ENCODE measurements at places on chromosomes 5 and 9. TPM values are rescaled to one million over a fixed set of nuclear protein-coding genes. Genes with fewer than 3 reads are reported as not detected.

The GOLM1 gene
- total RNA-seq = 112 TPM

- DNase-seq = no peak
These were observed 8.4 kb upstream of the SAP30L start for GRCh38 chr5:154437281-154437965.

DNA sequence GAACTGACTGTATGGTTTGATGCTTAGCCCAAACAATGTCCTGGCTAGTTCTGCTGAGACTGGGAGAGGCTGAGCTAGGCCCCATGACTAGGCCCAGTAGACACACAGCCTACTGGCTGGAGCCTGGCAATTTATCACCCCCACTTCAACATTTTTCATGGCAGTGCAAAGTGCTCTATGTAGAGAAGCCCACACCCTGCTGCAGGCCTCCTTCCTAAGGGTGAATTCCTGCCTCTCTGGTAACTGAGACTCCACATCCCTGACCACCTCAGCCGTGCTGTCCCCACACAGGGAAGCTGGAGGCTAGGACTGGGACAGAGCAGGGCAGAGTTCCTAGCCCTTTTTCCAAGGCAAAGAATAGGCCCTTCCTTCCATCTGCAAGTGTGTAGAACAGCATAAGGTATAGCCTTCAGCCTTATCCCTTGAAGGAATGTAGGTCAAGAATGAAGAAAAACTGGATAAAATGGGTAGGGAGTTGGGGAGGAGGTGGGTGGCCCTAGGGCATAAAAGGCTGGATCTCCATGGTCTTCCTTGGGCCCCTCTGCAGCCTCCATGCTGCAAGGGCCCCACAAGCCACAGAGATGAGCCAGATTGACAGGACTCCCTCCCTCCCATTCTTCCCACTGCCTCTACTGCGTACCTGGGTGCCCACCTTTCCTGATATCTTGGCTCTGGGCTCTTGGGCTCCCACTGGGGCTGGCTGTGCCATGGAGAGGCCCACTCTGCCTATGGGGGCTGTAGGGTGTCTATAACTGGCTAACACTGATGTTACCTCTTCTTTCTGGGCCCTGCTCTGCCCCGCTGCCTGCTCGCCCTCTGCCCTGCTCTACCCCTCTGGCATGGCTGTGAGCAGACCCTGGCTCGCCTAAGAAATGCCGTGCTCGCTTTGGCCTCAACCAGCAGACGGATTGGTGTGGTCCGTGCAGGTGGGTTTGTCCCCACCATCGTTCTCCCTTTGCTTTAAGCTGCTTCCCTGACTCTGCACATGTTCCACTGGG is 29.8 kb downstream of the TCF7 start:
- no peak for DNase-seq

The KCNV2 gene
- total RNA-seq = not detected

- no peak for DNase-seq
These were observed 43.1 kb downstream of the CAMK2A start for GRCh38 chr5:150246429-150246828.

- no peak for DNase-seq
These were observed 607.2 kb upstream of the CLINT1 start for GRCh38 chr5:158466191-158466590.

DNA sequence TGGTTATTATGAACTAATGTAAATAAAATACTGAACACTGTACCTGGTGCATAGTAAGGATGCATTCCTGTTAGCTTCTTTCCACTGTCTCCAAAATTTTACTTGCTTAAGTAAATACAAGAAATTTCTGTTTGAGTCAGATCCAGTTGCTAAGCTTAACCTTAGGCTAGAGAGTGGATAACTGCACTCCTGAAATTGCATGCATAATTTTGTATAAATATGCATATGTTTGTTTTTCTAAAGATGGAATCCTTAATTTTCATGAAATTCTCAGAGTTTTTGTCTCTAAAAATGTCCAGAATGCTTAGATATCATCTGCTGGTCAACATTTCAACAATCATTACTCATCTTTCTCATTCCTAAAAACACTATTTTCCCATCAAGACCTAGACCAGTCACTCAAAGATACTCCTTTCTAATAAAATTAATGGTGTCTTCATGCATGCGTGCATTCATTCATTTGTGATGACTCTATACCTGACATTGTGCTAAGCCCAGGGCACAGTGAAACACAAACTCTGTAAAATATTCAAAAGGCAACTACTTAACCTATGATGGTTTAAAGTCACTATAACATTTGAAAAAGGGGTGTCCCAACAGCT is 284.8 kb downstream of the SEC61B start:
- DNase-seq = no peak

The HCN1 gene
- total RNA-seq = not detected

DNA sequence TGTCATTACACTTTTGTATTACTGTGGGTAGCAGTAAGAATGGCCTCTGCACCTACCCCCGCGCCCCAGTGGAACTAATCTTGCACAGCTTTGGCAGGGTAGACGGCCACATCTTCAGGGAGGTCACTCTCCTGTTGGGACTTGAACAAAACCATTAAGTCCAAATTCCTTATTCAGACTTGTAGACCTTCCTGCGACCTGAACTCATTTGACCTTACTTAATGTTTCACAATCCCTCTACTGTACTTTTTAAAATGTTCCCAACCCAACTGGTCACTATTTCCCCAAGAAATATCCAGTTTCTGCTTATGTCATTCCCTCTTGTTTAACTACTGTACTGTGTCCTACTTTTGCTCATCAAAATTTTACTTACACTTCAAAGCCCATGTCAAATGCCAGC is 5.3 kb upstream of the FAM120AOS start:
- DNase-seq = no peak

- no peak for DNase-seq
These were observed 896.6 kb downstream of the TLE1 start for GRCh38 chr9:80792726-80793125.

Data from epithelial cell of proximal tubule (primary cell).